Activated CD4-positive, alpha-beta T cell treated with anti-CD3 and anti-CD28 coated beads, Interleukin-2, amount 50 U/mL, for 16 hours (primary cell): ENCODE measurements at places on chromosomes 7 and 10.
A peak's percentile ranks its signal among the peaks of the same experiment; 100 is the strongest.

- DNase-seq, result no peak
These were observed 167.2 kb downstream of the EBF3 start for GRCh38 chr10:129796710-129797420.

DNA sequence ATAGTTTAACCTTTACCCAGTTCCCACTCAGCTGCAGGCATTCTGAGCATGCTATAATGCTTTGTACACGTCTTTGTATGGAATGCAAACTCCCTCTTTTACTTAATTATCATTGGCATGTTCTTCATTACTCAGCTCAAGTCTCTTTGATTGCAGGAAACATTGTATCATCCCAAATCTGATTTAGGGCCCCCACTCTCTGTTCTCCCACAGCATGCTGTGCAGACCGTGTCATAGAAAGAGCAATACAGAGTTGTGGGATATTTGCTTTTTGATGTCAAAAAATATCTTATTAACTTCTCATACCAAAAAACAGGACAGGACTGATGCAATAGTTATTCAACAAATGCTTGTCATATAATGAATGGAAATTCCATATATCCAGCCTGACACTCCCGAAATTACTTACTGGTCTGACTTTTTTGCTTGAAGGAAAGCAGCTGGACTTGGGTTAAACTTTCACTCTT lies 1081.5 kb upstream of the C7orf33 start:
- DNase-seq, result no peak

DNA sequence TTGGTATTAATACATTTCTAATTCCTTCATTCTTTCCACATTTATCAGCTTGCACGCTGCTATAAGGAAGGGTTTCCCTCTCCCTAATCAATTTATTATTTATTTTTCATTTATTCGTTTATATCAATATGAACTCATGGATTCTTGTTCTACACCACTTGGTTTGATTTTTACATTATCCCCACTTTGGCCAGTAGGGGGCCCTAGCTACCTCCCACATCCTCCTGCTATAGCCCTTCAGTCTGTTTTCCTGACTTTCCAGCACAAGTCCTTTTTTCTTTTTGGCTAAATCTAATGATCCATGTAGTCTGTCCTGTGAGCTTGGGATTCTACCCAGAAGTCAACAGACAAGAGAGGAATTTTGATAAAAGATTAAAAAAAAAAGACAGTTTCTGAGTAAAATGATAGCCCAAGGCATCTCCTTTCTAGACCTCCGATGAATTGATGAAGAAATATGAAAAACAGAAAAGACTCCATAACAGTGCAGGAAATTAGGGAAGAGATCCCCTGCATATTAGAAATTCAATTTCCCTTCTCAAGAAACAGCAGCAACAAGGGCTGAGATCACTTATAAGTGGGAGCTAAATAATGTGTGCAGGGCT lies 47.7 kb downstream of the LYZL2 start:
- peak; percentile 47 for DNase-seq

- no peak for DNase-seq
These were observed 311.1 kb downstream of the HPSE2 start for GRCh38 chr10:98924526-98924925.

DNA sequence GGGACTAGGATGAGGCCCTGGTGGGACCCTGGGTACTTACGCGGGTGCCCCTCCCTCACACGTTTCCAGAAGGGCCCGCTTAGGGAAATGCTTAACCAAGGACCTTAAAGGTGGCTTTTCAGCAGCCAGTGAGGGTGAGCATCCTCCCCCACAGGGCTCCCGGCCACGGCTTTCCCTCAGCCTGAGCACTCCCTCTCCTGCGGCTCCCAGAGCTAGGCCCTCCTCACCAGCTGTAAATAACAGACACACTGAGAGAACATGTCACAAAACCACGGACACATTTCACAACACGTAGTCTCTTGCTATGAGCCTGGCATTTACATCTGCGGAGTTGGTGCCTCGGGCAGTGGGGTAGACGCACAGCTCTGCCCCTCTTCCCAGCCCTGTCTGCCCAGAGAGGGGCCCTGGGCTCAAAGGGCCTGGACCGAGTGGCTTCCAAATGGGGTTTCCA lies 25.2 kb downstream of the GRID1 start:
- no peak for DNase-seq

DNA sequence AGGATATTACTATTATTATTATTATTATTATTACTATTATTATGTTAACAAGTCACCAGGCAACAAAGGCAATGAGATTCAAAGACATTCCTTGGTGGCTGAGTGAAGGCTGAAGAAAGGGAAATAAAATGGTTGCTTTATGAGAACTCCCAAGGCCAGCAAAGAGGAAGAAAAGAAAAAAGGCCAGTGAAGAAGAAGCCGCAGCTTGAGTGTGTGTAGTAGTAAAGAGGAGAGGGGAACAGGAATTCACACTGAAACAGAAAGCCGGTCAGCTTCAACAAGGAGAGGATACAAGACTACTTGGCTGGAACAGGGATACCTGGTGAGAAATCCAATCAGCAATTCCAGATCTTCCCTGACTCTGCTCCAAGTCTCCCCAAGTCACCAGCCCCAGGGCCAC lies 42.4 kb downstream of the PLXNA4 start:
- DNase-seq, result no peak

- DNase-seq, result no peak
These were observed at the start of gene NRAP for GRCh38 chr10:113663908-113664307. Gene NRAP (minus strand): TSS chr10:113664041. CDS start chr10:113663882, 159 bp downstream.

GRCh38 chr7:137656227-137656849 lies 190.4 kb downstream of the DGKI start:
- peak; percentile 75 for DNase-seq

- no peak for DNase-seq
These were observed 473 bp upstream of the GPER1 start for GRCh38 chr7:1087465-1087814.
